Activated naive CD4-positive, alpha-beta T cell treated with anti-CD3 and anti-CD28 coated beads, Interleukin-2, amount 10 ng/mL, durations not matched to agents 7 days and 5 days (primary cell): ENCODE measurements at places on chromosomes 2 and 18.

GRCh38 chr18:429030-429429 lies 71.5 kb downstream of the COLEC12 start:
- DNase-seq, result no peak

DNA sequence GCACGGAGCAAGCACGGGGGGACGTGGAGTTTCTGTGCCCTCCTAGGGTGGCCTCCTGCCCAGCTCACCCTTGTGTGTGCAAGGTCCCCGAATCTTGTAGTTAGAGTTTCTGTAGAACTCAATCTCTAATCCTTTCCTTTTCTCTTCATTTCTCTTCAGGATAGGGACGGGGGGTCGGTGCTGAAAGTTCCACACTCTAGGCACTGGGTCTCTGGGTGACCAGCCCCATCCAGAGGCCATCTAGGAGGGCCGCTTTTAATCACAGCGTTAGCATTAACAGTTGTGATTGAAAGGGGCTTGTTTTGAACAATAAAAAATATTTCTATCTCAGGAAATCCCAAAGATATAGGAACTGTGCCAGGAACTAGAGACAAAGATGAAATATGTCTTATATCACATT lies 10.5 kb downstream of the SOCS6 start:
- no peak for DNase-seq

GRCh38 chr2:43818761-43819160 lies 19.9 kb downstream of the ABCG5 start:
- DNase-seq, result no peak

GRCh38 chr2:106299696-106300095 lies 105.6 kb upstream of the UXS1 start:
- DNase-seq, result no peak

DNA sequence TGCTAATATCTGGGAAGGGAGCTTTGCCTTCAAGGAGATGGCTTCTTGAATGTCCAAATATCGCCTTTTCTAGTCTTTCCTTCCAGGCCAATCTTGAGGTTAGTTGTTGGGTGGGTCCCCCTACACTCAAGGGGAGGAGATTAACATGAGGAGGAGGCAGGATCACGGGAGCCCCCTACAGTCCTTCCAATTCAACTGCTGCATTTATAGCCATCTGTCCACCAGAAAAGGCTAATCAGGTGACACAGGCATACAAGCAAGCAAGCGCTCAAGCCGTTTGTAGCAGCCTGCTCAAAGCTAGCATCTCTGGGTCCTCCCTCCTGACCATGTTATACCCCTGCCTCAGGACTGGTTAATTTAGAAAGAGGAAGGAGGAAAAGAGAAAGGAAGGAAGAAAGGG lies 87.6 kb downstream of the MRPS9 start:
- DNase-seq, result no peak

DNA sequence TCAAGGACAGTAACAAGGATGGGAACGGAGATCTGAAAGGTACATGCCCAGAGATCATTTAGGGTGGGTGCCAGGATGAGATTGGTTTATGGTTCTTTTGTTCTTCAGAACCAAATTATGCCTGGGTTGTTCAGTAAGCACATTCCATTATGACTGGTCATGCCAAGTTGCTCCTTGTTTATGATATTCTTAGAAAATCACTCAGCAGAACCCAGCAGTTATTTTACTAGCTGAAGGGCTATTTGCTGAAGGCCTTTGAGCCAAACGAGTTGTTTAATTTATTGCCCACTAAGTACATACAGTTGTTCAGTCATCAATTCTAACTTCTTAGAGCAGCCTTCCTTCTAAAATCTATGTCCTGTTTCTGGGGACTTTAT lies 635 bp downstream of the SLC3A1 start:
- no peak for DNase-seq

DNA sequence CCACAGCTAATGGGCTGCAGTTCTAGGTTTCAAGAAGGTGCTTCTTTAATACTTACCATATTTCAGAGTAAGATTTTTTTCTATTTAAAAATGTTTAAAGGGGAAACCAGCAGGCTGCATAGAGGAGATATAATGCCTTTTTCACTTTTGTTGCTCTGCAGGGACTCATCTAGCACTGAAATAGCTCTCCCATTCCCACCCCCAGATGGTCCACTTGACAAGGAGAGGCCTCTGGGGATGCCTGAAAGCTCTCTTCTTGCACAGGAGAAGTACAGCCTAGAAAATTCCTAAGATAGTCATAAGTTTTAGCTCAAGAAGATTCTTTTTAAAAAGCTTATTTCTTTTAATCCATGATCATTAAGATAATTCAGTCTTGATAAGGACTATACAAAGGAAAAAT lies 126.4 kb downstream of the CDH2 start:
- DNase-seq, result no peak

DNA sequence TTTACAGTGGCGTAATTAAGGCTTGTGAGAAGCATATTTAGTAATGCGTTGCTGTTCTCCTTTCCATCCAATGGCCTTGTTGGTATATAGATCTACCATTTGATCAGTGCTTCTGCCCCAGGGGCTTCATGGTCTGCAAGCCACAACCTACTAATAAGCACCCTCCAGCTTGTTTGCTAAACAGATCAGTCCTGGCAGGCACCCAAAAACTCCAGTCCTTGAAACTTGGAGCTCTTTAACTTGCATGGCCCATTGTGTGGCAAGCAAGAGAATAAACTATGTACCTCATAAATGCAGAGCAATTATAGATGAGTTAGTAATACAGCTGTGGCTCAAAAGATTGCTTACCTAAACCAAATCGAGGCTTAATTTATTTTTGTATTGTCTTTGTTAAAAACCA lies 158.5 kb downstream of the FTCDNL1 start:
- no peak for DNase-seq

- no peak for DNase-seq
These were observed 48.2 kb upstream of the BIN1 start for GRCh38 chr2:127155028-127155581.

DNA sequence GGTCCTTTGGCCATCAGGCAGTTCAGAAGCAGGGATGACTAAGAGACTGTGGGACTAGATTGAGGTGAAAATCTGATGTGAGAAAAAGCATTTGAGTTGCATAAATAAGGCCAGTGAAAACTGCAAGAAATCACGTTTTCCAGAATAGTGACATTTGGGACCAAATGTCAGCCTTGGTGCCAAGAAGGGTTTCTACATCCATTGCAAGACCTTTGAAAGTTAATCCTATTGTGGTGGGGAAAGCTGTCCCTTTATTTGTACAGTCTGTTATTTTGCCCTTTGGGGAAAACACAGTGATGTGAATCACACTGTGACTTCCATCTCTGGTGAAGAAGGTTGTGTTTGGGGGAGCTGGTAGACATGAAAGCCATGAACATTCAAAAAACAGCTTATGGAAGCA lies 153.5 kb upstream of the SIX2 start:
- DNase-seq, result no peak

- no peak for DNase-seq
These were observed 44.3 kb upstream of the FIGN start for GRCh38 chr2:163779970-163780597.

DNA sequence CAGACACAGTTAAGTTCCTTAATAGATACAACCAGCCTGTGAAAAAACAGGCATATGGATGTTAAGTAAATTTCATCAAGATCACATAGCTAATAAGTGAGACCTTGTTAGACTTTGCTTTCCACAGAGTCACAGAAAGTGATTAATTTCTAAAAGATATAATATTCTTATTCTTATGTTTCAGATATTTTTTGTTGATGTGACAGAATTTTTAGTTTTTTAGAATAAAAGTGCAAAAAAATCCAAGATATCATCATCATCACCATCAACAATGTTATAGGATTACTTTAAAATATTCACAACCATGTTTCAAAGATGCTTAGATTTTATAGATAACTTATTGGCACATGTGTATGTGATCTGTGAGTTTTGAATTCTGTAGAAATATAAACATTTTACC lies 132.3 kb upstream of the ITGA4 start:
- no peak for DNase-seq

GRCh38 chr2:60538101-60538500 lies 15.4 kb downstream of the BCL11A start:
- DNase-seq, result no peak

DNA sequence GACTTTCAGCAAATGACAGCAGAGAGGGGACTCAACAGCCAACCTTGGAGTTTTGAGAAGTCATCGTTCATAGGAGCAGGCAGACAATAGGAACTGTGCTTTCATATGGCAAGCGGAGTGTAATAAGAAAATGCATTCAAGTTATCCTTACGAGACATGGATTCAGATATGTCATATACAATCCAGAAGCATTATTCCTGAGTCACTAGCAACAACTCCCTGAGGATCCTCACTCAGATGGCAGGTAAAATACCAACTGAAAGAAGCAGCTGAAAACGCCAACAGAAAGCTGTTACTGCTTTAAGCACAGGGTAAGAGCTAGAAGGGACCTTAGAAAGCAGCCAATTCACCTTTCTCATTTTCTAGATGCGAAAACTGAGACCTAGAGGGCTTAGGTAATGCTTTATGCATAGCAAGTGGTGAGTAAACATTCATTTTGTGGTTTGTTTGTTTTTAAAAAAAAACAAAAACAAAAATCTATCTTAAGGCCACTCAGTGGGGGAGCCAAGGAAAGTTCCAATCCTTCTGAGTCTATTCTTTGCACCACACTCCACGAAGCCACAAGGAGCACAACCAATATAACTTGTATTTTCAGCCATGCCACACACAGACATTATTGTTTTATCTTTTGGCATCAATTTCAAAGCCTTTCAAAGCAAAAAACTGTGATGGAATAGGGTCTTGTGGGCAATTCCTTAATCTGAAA lies 89.1 kb upstream of the RIOK3 start:
- no peak for DNase-seq

- no peak for DNase-seq
These were observed 70.3 kb upstream of the KLHL29 start for GRCh38 chr2:23314687-23315086.

- no peak for DNase-seq
These were observed 73.6 kb downstream of the GTF3C3 start for GRCh38 chr2:196725882-196726281.

- DNase-seq, result no peak
These were observed 119.2 kb upstream of the HDAC4 start for GRCh38 chr2:239519921-239520585.

DNA sequence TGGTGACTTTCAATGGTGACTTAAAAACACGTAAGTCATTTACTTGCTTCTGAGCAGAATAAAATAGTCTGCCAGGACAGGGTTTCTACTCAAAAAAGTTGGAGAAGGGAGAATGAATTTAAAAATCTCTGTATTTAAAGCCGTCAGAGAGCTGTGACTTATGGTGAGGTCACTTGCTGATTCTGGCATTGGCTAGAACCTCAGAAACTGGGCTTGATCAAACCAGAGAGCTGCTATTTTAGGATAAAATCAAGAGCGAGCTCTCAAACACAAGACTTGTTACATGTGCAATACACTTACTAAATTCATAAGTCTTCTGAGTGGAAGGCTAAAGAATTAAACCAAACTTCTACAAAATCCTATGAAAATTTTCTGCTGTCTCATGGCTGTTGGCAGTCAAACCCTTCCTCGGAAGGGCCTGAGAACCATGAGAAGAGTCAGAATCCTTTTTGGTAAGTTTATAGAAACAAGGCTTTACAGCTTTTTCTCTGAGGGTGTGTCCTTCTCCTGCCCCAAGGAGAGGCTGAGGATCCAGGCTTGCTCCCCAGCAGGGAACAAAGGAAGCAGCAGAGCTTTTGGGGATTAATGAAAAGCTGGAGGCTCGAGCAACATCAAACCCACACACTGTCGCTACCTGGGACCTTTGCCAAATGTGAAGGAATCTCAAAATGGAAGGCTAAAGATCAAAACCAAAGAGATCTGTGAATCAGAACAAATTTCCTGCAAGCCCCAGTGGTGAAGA lies 816.4 kb downstream of the SOCS6 start:
- no peak for DNase-seq

GRCh38 chr2:73034661-73035375 lies 36.7 kb downstream of the SFXN5 start:
- no peak for DNase-seq

GRCh38 chr2:88959480-88960204 lies 268.2 kb downstream of the RPIA start:
- no peak for DNase-seq

DNA sequence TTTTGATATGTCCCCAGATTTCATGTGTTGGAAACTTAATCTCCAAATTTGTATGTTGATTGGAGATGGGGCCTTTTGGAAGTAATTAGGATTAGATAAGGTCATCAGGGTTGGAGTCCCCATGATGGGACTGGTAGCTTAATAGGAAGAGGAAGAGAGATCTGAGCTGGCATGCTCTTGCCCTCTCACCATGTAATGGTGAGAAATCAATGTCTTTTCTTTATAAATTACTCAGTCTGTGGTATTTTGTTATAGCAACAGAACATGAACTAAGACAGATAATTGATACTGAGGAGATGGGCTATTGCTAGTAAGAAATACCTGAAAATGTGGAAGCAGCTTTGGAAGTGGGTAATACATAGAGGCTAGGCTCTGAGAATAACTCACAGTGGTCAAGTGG lies 48.0 kb downstream of the CDC42EP3 start:
- no peak for DNase-seq

DNA sequence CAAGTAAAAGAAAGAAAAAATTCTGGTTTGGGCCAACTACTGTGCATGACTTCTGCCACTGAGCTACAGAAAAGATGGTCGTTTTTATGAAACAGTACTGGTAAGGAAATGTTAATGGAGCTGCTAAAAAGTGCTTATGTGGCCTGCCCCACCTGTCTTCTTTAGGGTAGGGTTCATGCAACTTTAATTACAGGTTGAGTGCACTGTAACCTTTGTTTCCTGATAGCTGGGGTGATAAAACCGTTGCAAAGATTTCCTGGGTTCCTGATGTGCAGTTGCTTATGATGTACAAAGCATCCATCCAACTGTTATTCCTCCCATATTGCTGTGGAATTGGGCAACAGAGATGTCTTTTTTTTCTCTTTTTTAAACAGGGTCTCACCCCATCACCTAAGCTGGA lies 34.3 kb upstream of the PUM2 start:
- no peak for DNase-seq

- DNase-seq, result no peak
These were observed 106.4 kb upstream of the NCKAP5 start for GRCh38 chr2:133674433-133675331.

DNA sequence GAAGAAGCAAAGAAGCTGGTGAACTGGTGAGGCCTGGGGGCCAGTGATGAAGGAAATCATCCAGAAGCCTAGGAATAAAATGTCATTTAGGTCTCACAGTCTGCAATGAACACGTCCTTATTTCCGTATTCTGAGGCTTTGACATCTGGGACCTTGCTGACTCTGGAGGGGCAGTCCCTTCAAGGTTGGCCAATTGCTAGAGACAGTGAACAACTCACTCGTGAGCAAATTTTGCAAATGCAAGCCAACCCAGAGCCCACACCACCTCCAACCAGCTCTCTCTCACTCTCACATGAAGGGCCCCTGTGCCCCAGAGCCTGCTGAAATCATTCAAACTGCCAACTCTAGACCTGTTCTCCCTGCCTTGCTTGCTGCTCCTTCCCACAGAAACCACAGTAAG lies 279.1 kb upstream of the LYPD1 start:
- no peak for DNase-seq

DNA sequence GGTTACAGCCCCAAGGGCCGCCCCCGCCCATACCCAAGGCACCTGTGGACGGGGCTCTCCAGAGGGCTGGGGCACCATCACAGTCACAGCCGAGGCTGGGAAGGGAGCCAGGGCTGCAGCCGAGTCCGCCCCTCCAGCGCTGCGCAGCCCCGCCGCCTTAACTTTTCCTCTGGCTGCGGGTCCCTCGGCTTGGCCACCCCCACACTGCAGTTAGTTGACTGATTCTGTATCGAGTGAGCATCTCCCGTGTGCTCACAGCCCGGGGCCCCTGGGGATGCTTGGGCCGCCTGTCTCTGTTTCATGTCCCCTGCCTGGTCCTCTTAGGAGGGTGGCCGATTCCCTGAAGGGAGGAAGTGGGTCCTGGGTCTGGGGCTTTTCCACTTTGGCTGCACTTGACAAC lies 33.7 kb downstream of the EMILIN2 start:
- no peak for DNase-seq

GRCh38 chr2:177882501-177882900 lies 190.1 kb downstream of the PDE11A start:
- DNase-seq, result no peak
